ENCODE measurements at places on chromosomes 6 and 20.

DNA sequence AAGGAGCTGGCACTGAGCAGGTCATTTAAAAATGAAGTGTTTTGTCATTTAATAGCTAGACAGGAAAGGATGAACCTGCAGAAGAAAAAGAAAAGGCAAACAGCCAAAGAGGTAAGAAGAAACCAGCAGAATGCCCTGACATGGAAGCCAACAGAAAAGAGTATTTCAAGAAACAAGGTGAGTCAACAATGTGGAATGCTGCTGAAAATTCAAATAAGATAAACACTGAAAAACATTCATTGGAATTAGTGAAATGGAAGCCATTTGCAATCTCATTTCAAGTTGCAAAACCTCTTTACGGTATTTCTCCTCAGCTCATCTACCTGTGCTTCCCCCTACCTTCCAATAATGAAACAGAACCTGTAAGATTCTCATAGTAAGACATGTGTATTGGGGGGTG lies 59.6 kb downstream of the RWDD2A start:
- DNase-seq = peak; percentile 65

- DNase-seq = peak; percentile 81
These were observed 143.6 kb upstream of the GJE1 start for GRCh38 chr6:141988954-141989705.

- no peak for DNase-seq
These were observed 63.1 kb upstream of the IFNGR1 start for GRCh38 chr6:137282254-137282653.

- peak; percentile 64 for DNase-seq
These were observed 14.7 kb upstream of the CCDC167 start for GRCh38 chr6:37514321-37514771.

DNA sequence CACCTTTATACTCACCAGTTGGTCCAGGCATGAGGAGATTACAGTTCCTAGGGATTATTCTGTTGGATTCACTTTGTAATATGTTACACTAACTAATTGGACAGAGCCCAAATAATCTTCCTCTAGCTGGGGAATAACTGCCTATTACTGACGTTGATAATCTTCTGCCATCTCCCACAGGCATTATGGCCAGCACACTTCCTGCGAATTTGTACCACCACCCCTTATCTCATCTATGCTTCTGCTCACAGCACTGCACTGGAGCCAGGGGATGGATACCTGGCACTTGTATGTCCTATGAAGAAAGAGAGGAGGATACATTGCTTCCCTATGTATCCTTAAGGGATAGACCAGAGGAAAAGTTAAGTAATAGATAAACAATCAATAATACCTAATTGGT lies 494.8 kb upstream of the MAN1A1 start:
- DNase-seq = no peak

DNA sequence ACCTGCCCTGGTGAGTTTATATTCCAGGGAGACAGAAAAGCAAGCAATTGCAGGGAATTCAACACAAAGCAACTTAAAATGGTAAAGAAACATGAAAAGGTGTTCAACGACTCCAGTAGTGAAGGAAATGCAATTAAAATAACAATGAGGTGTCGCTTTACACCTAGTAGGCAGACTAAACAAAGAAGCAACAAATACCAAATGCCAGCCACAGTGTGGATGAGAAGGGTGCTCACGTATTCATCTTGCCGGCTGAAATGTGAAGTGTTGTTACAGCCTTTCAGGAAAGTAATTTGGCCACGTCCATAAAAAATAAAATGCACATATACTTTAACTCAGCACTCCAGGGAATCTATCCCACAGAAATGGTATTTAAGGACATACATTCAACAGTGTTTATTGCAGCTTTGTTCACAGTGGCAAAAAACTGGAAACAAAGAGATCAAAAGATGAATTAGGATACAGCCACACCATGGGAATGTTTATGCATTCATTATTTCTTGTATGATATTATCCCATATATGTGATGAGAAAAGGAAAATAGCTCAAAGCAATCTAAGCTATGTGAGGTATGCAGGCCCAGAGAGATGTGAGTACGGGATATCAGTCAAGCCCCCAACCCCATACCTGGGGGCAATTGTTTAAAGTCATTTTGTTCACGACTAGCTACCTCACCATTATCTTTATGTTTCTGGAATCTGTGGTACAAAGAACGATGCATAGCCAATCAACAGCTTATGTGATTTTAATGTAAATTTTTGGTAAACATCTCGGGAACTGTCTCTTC lies 266.0 kb upstream of the SOX4 start:
- no peak for DNase-seq

- no peak for DNase-seq
These were observed 7.4 kb upstream of the SLC52A3 start for GRCh38 chr20:775679-776135.

DNA sequence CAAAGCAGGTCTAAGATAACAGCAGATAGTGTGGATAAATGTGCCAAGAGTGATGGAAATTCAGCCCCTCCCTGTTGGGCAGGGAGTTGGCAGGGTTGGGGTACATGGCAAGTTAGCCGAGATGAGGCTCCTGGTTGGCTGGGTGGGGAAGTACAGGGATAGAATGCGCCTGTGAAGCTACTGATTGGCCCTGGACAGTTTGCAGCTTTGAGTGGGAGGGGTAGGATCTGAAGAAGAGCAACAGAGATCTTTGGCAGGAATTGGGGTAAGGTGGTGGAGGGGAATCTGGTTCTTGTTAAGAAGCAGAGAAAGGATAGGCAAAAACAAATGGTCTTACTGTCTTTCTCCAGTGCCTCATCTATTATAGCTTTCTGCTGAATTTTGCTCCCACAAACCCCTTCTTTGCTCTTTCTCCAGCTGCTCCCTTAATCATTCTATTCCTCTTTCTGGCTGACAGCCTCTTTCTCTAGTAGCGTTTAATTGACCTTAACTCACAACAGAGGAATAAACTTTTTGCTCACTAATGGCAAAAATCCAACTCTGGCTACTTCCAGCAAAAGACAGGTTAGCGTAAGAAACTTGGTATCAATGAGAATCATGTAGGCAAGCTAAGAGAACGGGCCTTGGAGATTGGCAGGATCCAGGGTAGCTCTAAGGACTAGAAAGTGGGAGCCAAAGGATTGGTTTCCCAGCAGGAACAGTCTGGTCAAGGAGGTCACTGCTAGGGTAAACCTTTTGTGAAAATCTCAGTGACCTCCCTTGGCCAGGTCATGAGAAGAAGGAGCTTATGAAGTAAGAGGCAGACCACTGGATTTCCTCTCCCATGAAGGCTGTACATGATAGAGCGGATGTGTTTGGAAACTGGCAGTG lies 86.3 kb upstream of the CARMIL1 start:
- peak; percentile 83 for DNase-seq

GRCh38 chr6:104320896-104321295 lies 538.8 kb downstream of the HACE1 start:
- no peak for DNase-seq

DNA sequence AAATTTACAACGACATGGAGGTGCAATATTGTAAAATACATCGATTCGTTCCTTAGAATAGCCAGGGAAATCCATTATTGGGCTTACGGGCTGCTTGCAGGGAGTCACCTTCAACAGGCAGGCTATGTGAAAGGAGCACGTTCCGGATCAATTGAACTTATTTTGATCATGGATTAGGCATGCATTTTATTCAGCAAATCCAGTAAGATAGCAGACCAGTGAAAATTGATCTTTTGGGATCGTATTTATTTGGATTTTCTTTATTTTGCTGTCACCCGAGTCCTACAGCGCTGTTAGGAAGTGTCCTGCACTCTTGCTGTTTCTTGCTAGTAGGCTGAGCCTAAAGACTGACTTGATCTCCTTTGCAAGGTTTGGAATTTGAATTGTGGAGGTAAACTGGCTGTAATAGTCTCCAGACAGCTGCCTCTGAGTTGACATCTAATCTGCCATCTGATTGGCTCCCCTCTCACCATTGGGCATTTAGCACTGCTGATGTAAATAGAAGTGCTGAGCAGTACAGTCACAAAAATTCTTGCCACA lies 3.0 kb downstream of the ARID1B start:
- DNase-seq = peak; percentile 94

DNA sequence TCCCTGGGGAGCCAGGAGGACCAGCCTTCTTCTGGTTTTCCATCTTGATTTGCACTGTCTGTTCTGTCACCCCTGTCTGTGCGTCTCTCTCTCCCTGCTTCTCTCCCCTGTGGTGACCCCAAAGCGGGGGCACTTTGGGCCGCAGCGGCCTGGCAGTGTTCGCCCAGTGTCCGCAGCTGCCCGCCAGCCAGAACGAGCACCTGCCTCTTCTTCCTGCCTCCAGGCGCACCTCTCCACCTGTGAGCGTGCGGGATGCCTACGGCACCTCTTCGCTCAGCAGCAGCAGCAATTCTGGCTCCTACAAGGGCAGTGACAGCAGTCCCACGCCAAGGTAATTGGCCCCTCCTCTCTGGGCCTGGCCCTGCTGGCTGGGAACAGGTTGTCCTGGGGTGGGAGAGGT lies 30.8 kb downstream of the SNPH start:
- DNase-seq = no peak

- no peak for DNase-seq
These were observed 19.5 kb upstream of the NFATC2 start for GRCh38 chr20:51562027-51562331.

GRCh38 chr20:21656308-21657067 lies 49.0 kb upstream of the PAX1 start:
- no peak for DNase-seq

GRCh38 chr6:39153766-39154397 lies 38.9 kb upstream of the SAYSD1 start:
- no peak for DNase-seq

DNA sequence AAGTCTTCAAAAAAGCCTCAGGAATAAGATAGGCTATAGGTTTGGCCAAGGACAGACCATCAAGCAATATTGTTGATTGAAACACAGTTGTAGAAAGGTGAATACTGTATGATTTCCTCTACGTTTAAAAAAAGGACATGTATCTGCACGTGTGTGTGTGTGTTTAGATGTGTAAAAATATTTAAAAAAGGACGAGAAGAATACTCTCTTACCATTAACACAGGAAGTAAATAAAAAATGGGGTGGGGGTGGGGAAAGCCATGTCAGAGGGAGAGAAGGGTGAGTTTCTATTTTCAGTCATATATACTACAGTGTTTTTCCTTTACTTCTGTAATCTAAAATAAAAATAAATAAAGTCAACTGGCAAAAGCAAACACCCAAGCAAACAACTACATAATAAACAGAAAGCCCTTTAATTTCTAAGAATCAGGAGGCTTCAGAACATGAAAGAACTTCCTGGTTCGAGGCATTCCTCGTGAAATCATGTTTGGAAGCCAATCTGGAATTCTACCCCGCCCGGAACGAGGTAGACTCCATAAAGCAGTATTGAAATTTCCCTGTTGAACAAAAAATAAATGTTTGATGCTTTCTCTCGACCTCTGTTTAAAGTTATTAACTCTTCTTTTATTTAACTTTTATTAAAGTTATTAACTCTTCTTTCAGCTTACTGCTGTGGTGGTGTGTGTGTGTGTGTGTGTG lies 158.1 kb upstream of the ZNF217 start:
- no peak for DNase-seq

DNA sequence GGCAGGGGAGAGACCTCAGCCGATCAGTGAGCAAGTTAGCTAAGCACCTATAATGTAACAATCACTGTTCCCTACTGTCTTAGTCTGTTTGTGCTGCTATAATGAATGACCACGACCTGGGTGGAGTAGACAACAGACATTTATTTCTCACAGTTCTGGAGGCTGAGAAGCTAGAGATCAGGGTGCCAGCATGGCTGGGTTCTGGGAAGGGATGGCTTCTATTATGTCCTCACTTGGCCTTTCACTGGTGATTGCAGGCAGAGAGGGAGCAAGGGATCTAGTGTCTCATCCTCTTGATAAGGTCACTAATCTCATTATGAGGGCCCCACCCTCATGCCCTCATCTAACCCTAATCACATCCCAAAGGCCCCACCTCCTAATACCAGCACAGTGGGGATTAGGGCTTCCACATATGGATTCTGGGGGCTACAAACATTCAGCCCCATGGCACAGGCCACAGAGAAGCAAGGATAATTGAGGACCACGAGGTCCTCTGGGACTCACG lies 162.5 kb downstream of the CD83 start:
- DNase-seq = no peak

DNA sequence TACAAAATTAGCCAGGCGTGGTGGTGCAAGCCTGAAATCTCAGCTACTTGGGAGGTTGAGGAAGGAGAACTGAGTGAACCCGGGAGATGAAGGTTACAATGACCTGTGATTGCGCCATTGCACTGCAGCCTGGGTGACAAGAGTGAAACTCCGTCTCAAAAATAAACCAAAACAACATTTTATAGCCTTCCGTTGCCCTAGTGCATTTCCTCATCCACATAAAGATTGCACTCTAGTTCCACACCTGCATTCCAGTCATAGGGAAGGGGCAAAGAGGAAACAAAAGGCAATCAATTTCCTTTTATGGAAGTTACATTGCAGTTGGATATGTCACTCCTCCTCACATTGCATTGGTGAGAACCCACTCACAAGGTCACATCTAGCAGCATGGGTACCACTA lies 182.7 kb upstream of the ARG1 start:
- DNase-seq = no peak

GRCh38 chr6:111176760-111177099 lies 89.4 kb downstream of the SLC16A10 start:
- no peak for DNase-seq

DNA sequence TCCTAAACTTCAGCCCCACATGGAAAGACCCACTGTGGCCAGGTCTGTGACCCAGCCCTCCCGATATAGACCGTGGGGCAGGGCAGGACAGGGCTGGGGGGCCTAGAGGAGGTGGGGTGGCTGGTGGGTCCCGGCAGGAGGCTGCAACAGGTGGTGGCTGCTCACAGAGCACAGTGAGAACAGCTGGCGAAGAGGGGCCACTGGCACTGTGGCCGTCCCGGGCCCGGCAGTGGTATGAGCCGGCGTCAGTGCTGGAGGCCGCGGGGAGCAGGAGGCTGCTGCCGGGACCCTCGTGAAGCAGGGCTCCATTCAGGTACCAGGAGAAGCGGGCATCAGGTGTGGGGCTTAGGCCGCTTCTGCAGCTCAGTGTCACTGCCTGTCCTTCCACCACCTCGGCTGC lies 13.4 kb downstream of the SIGLEC1 start:
- DNase-seq = no peak

- peak; percentile 17 for DNase-seq
These were observed 71.4 kb upstream of the MYLIP start for GRCh38 chr6:16057446-16057845.

DNA sequence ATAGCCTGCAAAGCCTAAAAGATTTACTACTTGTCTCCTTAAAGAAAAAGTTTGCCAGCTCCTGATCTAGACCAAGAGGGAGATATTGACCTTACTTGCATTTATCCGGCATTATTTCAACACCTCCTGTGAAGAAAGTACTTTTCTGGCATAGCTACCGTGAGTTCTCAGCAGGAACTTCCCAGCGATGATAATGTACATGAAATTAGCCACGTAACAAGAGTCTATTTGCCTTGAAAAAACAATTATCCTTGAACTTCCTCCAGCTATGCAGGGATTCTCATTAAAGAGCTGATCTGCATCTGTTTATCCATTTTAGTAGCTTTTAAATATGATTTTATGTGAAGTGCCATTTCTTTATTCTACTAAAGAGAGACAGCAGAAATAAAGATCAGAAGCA lies 41.7 kb downstream of the ALDH5A1 start:
- no peak for DNase-seq
